RWPE1 (cell line): ENCODE measurements at places on chromosomes 2 and 18.

DNA sequence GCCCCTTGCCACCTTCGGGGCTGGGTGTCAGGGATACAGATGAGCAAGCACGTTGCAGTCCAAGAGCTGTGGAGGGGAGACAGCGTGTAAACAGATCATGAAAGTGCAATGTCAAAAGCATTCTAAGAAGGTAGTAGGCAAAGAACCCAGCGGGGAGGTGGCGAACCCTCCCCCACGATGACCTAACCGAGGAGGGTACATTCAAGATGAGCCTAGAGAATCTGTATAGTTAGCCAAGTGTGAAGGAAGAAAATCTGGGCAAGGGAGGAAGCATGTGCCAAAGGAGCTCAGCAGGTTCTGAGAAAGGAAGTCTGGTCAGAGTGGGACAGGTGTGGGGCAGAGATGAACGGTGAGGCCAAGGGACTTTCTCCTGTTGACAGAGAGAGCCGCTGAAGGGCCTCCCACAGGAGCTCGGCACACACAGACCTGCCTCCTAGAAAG is 106.9 kb downstream of the SP3 start:
- DNase-seq: no peak

DNA sequence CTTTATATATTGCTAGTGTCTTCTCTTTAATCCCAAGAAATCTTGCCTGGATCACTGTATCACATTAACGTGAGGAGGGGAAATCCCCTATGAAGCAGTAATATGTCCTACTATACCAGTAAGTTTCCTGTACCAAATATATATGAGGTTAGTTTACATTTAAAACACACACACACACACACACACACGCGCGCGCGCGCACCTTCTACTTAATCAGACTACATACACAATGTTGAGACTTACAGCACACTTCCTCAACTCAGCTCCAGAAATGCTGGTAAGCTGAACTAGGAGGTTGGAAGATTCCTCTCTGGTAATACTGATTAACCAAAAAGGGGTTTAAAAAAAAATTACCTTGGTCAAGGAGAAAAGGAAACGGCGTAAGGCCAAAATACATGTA is 49.3 kb downstream of the USP34 start:
- DNase-seq: no peak

GRCh38 chr2:200184748-200185627 is 121.5 kb upstream of the SPATS2L start:
- DNase-seq: no peak

DNA sequence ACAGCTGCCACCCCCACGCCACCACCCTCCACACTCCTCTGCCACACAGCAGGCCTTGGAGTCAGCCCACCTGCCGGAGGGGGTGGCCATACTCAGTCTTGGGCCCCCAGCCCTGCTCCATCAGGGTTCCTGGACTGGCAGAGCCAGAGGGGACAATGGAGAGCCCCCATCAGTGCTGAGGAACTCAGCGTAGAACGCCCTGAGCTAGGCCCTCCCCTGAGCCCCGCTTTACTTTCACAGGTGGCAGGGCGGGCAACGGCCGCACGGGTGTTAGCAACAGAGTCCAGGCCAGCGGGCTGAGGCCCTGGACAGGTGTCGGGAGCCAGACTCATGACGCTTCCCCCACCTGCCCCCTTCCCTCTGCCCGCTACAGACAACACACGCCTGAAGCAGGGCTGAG is 47.1 kb downstream of the FOSL2 start:
- DNase-seq: no peak

GRCh38 chr2:21441442-21441841 is 317.7 kb downstream of the TDRD15 start:
- no peak for DNase-seq

DNA sequence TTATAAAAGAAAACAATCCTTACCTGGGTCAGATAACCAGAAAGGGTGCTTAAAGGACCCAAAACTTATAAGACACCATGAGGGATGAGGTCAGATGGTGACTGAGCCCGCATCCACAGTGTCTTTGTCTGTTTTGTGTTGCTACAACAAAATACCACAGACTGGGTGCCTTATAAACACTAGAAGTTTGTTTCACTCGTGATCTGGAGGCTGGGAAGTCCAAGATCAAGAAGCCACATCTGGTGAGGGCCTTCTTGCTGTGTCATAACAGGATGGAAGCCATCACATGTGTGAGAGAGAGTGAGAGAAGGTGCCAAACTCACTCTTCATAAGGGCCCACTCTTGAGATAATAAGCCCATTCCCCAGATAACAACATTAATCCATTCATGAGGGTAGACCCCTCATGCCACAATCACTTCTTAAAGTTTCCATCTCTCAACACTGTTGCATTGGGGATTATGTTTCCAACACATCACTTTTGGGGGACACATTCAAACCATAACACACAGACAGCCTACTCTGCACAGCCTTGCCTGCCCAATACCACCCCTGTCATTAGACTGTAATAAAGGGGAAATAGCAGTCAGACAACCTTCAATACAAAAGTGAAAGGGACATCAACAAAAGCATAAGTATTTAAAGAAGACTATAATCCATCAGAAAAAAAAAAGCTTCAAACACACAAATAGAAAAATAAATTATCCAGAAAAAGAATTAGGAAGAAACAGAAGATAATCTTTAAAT is 249.8 kb downstream of the ANAPC1 start:
- no peak for DNase-seq

GRCh38 chr2:215931256-215931903 is 82.0 kb downstream of the MREG start:
- DNase-seq: peak; percentile 74

DNA sequence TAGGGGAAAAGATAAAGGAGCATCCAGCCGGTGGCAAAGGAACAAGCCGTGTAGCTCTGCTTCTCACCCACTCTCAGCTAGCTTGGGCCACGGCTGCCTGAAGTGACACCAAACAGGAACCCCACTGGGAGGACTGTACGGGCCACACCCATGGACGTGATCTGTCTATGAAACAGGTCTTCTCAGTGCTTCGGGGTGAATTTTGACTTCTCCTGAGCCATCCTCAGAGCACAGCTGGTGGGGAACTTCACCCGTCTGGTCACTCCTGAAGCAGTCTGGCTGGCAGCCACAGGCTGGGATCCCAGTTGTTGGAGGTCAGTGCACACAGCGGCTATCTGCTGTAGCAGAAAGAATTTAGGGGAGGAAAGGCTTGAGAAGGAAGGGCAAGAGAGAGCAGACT is 223.8 kb downstream of the FAM210A start:
- no peak for DNase-seq

DNA sequence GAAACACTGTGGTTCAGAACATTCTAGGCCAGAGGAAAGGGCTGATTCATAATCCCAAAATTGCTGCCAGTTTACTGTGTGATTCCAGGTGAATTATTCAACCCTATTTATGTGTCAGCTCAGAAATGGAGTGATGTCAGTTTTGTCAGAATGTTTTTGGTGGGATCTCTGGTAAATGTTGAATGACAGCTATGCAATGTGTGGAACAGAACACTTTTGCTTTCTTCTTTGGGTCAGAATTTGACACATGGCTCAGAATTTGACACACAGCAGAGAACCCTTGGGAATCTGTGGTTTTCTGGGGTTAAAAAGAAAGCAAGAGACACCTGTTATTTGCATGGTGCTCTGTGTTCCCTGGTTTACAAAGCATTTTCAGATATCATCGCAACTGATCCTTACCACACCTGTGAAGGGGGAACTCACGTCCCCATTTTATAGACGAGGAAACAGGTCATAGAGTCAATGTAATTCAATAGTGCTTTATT is 1.6 kb upstream of the MTA3 start:
- DNase-seq: no peak

- peak; percentile 60 for DNase-seq
Measured at GRCh38 chr2:28801726-28802125, 8.9 kb upstream of the SPDYA start.

DNA sequence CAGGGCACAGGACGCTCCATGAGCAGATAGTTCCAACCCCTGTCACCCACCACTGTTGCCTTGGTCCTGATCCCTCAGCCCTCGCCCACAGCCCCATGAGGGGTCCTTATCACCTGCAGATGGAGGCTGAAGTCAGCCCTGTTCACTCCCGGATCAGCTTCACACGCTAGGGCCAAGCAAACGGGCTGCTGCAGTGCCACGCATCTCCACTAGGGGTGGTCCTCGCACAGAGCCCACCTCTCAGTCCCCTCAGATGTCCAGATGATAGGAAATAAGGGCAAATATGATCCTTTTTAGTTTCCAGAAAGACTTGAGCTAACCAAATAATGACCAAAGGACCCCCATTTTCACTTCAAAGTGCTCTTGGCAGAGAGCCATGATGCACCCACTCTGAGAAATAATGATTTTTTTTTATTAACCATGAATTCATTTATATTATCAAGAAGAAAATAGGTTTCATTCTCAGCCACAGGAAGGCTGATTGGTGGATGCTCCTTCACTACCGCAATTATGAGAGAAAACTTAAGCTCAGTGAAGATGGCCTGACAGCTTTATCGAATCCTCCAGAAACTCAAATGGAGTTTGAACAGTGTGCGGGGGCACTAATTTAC is 71.9 kb upstream of the KLHL29 start:
- peak; percentile 14 for DNase-seq

GRCh38 chr18:61847164-61847791 is 45.5 kb downstream of the RNF152 start:
- DNase-seq: no peak

GRCh38 chr2:187362151-187362550 is 85.9 kb downstream of the CALCRL start:
- DNase-seq: no peak

DNA sequence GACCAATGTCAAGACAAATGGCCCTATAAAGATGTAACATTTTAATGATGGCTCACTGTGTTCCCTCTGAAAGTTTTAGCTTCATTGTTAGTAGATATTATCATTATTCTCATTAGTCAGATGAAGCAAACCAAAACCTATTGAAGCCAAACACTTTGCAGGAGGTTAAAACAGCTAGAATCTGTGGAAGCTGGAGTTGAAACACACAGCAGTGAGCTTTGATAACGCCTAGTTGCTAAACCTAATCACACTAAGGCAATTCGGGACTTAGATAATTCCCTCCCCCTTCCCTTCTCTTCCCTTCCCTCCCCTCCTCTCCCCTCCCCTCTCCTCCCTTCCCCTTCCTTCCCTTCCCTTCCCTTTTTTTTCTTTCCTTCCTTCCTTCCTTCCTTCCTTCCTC is 165.7 kb downstream of the TRIB2 start:
- DNase-seq: no peak

DNA sequence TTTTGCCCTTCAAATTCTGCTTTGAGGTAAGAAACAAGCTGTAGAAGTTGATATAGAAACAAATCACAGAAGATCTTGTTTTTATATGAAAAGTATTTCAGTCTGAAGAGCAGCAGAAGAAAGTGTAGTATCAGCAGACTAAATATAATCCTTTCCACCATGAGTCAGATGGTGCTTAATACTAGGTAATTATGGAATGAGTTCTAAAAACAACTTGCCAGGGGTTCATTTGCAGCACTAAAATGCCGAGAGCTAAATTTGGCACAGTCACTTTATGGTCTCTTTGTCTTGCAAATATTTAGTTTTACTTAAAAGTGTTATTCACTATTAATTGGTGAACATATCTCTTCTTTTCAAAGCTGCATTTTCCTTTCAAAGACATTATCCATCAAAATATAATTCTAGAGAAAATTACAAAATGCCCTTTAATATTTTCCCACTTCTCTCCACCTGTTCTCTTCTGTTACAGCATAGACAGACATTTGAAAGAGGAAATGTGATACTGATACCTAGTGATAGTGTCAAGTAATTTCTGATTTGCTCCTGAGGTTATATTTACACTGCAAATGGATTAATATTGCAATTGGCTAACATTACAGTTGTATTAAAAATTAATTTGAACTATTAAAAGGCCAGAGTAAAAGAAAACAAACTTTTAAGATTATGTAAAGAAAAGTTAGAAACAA is 5.3 kb downstream of the MYL1 start:
- no peak for DNase-seq

- peak; percentile 46 for DNase-seq
Measured at GRCh38 chr2:220504938-220505503, 877.6 kb downstream of the SLC4A3 start.

- no peak for DNase-seq
Measured at GRCh38 chr18:67518566-67518965, 2.0 kb upstream of the DSEL start.

- no peak for DNase-seq
Measured at GRCh38 chr2:79994161-79994560, 310.4 kb downstream of the LRRTM1 start.

GRCh38 chr2:43718530-43719124 is 42.4 kb upstream of the C1GALT1C1L start:
- no peak for DNase-seq

DNA sequence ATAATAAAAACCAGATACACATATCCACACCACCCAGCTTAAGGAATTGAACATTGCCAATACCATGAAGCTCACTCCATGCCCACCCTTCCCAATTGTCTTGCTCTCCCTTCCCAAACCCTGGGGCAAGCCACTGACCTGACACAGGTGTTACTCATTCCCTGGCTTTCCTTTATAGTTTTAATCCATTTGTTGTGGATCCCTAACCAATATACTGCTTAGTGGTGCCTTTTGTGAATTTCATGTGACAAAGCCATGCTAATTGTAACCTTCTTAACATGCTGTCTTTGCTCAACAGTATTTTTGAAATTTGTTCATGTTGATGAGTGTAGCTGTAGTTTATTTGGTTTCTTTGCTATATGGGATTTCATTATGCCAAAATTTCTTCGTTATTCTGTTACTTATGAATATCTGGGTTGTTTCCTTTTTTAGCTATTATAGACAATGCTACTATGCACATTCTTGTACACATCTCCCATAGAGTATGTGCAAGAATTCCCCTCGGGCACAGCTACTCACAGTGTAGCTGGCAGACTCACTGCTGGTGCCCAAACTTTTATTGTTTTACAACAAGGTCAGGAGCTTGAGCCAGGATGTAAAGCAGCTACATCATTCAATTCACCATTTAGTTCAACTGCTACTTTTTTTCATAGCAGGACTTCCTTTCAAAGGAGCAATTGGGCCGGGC is 90.8 kb upstream of the ATL2 start:
- no peak for DNase-seq

DNA sequence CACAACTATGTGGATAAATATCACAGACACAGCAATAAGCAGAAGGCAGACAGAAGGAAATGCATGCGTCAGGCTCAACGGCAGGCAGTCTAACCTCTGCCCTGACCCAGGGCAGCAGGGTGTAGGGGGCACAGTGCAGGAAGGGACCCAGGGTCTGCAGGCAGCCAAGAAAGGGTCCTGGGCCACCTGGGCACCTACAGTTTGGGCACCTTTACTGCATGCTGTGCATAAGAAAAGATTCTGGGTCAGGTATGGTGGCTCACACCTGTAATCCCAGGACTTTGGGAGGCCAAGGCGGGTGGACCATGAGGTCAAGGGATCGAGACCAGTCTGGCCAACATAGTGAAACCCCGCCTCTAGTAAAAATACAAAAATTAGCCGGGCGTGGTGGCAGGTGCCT is 17.7 kb downstream of the PASK start:
- no peak for DNase-seq

GRCh38 chr2:218271865-218272530 is 1.7 kb downstream of the PNKD start:
- DNase-seq: no peak

GRCh38 chr2:36352701-36353100 is 2.9 kb upstream of the CRIM1 start:
- no peak for DNase-seq

GRCh38 chr2:128667391-128667790 is 348.7 kb upstream of the HS6ST1 start:
- no peak for DNase-seq

GRCh38 chr2:147808520-147808919 is 36.3 kb upstream of the ACVR2A start:
- DNase-seq: no peak

GRCh38 chr2:67451086-67451832 is 54.1 kb downstream of the ETAA1 start:
- DNase-seq: peak; percentile 89
